Heart right ventricle (tissue), 16 donors: ENCODE measurements at places on chromosomes 11 and 22. TPM values are rescaled to one million over a fixed set of nuclear protein-coding genes. Genes with fewer than 3 reads are reported as not detected.

GRCh38 chr11:123741159-123742030 is at the start of gene ZNF202:
TSS of gene ZNF202 (minus strand) at chr11:123741660. CDS start at chr11:123730888, 10,772 bp downstream.
- DNase-seq: peak; percentile 93

DNA sequence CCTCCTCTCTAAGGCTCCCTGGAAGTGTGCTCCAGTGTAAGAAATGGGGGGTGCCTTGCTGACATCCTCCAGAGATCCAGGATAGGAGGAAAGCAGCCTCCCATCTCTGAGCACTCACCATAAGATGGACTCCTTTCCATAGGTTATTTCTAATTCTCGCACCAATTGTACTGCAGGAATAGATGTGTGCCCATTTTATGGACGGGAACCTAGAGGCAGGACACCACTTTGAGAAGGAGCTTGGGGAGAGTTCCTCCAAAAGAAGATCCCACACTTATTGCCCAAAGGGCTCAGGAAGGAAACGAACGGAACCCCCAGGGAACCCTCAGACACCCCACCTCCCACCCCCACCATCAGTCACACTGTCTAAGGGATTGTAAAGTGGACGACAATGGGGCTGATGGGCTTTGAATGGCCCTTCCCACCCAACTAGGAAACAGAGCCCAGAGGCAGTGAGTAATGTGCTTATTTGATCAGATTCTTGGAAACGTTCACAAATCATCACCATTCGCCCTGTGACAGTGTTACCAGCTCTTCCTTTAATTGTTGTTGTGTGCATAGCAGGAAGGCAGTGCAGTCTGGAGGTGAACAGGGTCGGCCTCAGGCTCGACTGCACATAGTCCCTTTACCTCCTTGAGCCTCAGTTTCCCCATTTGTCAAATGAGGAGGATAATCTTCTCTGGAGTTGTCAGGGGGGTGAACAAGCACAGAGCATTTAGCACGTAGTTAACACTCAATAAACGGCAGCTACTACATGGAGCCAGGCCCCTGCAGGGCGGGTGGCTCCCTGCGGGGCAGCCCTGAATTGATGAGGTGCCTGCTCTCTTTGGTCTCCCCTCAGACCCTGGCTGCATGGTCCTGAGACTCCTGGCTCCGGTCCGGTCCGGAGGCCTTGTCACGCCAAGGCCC is 8.4 kb upstream of the MN1 start:
- DNase-seq: no peak

GRCh38 chr22:27250418-27250817 is 551.1 kb downstream of the MN1 start:
- no peak for DNase-seq

DNA sequence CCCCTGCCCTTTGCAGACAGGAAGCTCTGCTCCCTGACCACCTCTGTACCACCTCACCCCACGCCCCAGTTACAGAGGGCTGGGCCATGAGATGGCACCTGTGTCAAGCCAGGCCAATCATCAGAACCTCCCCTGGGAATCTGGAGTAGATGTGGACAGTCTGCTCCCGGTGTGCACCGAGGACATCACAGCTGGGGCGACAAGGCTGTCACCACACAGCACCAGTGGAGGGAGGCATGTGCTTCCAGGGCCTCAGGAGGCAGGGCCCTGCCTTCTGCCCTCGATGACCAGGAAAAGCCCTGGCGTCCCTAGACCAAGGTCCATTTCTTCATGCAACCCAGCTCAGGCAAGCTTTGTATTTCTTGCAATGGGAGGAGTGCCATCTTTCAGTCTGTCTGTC is 309.5 kb downstream of the CTTN start:
- no peak for DNase-seq

DNA sequence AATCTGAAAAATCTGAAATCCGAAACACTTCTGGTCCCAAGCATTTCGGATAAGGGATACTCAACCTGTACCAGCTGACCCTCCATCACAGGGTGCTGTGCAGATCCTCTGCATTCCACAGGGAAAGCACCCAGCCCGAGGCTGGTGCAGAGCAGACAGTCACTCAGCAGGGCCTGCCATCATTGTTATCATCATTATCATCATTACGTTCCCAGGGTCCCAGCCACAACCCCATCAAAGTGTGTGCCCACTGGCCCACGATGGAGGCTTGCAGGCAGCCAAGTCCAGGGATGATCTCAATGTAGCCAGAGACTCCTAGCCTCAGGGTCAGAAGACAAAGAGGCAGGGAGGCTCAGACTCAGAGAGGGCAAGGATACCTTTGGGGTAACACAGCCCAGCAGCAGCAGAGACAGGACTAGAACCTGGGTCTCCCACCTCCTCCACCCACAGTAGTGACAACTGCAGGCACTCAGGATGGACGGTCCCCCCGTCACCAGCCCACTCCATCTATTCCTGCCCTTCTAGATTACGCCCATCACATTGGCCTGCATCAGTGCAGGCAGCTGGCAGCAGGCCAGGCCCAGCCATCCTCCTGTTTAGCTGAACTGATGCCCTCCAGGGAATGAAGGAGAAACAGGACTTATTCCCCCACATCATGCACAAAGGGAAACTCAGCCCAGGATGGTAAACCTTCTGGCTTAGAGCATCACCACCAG is 10.3 kb downstream of the GAL3ST1 start:
- no peak for DNase-seq

DNA sequence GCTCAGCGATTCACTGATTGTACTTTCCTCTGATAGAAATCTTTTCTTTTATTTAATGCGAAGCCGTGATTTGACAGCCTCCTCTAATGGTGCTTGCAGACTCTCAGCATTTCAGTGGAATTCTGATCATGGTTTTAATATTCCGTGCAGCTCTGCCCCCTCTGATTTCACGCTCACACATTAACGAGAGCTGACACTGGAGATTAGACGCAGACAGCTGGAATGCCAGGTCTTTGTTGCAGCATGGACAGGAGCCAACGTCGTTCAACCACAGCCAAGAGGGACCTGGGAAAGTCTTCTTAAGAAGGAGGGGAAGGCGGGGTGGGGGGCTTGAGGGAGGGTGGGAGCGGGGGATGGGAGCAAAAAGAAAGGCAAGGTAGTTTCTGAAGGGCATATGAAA is 186.4 kb downstream of the BLID start:
- peak; percentile 40 for DNase-seq

DNA sequence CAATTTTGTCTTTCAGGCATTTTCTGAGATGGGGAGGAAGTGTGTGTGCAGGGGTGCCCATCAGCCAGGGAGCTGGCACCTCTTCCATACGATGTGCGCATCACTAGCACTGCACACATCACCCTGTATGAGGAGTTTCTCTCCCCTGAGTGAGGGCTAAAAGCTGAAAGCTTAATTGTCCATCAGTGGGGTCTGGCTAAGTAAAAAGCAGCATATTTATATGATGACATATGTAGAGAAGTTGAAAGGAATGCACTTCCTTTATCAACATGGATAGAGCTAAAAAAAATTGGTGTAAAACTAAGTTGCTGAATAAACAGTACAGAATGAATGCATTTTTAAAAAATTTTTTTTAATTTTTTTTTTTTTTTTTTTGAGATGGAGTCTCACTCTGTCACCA is 4.0 kb downstream of the VSTM5 start:
- DNase-seq: no peak

DNA sequence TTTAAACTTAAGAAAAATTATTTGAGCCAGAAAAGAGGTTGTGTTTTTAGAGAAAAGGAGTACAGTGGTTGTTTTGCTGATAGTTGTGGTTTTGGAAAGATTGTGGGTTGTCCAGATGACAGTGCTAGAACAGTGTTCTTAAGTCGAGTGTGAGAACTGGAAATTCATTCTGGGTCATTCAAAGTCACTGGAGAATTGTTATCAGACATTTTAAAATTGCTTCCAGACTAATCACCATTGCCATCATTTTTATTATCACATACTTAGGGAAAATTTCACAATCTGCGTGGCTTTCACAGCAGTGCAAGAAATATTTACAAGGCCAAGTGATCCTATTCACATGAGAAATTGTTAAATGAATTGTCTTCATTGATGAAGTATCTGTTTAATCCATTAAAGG is 242.2 kb upstream of the DDI1 start:
- DNase-seq: no peak

DNA sequence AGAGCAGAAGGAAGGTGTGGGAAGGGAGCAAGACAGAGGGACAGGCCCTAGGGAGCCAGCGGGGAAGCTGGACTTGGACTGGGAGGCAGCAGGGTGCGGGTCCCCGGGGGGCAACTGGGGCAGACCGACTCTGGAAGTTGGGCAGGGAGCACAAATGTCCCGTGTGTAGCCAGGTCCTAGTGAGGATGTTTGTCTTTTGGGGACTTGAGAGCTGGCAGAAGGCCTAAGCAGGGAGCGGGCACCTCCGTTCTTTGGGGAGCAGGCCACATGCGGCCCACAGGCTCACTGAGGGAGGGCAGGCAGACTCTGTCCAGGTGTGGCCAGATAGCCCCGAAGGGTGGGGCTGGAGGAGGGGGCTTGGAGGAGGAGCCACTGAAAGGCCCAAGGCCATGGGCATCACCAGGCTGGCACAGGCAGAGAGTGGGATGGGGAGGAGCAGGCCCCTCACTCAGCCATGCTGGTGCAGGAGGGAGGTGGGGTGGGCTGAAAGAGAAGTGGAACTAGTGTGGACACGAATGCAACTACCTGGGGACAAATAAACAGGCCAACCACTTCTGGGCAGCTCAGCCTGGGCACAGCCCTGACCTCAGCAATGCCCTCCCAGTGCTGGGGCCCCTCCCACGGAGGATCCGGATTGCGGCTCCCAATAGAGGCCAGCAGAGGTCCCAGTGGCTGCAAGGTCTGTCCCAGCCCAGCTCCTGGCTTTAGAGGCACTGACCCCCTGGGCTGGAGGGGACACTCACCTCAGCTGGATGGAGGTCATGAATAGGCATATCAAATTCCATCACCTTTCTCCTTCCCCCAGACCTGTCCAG is 1.3 kb upstream of the SCARF2 start:
- DNase-seq: no peak

- DNase-seq: no peak
Observed at GRCh38 chr11:36164506-36165250, 124.5 kb downstream of the COMMD9 start.

- DNase-seq: no peak
Observed at GRCh38 chr11:18080451-18080850, 25.4 kb downstream of the SAAL1 start.

GRCh38 chr11:10021563-10021962 is 272.5 kb downstream of the SBF2 start:
- DNase-seq: no peak

DNA sequence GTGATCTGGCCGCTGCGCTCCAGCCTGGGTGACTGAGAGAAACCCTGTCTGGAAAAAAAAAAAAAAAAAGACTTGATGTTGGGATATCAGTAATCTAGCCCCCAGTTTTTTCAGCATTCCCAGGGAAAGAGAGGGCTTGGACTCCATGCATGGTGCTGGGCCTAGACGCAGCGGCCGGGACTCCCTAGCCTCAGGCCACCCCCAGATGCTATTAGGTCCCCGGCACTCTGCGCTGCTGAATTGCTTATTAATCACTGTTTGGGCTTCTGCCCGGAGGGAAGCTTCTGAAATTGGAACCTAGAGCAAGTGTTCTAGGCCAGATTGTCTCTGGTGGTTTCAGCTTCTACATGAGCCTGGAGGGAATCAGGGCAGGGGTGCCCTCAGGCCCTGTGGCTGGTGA is 39.0 kb downstream of the SLCO2B1 start:
- no peak for DNase-seq

DNA sequence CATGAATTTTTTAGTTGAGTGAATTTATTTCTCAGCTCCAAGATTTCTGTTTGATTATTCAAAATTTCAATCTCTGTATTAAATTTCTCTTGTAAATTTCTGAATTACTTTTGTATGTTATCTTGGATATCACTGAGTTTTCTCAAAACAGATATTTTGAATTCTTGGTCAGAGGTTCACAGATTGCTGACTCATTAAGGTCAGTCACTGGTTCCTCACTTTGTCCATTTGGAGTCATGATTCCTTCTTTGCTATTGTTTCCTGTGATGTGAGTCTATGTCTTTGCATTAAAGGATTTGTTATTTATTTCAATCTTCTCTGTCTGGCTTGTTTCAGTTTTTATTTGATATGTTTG is 10.2 kb upstream of the IL17RA start:
- no peak for DNase-seq

DNA sequence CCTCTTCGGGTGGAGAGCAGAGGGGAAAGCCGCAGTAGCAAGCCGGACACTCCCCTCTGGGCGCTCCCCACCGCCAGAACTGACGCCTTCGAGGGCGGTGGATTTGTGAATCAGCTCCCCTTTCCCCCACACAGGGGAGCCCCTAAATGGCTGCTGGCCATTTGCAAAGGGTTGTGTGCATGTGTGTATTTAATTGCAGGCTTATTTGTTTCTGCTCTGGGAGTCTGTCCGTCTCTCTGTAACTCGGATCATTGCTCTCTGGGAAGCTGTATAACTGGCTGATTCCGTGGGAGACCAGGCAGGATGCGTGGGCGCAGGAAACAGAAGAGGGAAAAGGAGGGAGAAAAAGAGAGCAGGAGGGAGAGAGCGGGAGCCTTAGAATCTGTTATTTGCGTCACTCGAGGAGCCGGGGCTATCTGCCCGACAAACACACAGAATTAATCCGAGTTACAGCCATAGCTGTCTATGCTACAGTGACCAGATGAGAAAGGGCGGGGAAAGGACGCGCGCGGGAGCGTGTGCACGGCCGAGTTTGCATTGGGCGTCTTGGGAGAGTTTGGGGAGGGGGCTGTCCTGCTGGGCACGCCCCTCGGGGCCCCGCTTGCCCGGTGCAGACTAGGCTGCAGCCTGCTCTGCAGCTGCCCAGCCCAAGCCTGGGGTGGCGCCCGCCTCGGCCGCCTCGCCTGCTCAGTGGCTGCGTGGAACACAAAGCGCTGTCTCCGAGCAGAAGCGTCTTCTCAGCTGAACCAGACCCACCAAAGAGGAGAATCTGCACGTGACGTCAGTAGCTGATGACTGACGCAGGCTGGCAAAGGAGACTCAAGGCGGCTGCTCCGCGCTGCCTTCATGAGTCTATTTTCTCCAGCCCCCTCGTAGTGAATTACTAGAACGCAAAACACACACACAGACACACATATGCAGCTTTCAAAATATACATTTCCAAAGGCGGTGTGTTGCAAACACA is 105.3 kb upstream of the HSD17B12 start:
- DNase-seq: no peak

DNA sequence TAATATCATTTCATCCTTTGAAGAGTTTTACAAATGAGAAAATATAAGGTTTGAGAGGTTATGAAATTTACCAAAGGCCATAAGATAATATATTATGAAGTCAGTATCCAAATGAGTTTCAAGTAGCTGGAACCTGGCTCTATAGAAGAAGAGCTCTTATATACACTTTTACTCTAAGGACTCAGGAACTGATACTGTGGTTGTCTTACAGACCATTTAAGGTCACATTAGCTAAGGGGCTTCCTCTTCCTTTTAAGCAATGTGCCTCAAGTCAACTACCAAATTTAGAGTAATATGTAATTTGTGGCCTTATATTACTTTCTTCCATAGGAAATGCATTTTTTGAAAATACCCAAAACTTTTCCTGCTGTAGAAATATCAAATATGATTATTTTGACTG is 369.3 kb downstream of the DLG2 start:
- DNase-seq: no peak

PELI3 gene
- 8.2 TPM for total RNA-seq

SYT13 gene
- 4.3 TPM for total RNA-seq

BCO2 gene
- total RNA-seq: 81.1 TPM

FBLN1 gene
- 35.7 TPM for total RNA-seq

NRXN2 gene
- total RNA-seq: 1.1 TPM
